DMS79 treated with DMSO at 0.1 percent for 48 hours (cell line): ENCODE measurements at places on chromosomes 12 and 14.
A peak's percentile ranks its signal among the peaks of the same experiment; 100 is the strongest.

- DNase-seq, result no peak
These were observed 22.2 kb downstream of the MMAB start for GRCh38 chr12:109551108-109551507.

GRCh38 chr12:43099691-43100163, 452.3 kb downstream of the ADAMTS20 start:
- DNase-seq, result no peak

DNA sequence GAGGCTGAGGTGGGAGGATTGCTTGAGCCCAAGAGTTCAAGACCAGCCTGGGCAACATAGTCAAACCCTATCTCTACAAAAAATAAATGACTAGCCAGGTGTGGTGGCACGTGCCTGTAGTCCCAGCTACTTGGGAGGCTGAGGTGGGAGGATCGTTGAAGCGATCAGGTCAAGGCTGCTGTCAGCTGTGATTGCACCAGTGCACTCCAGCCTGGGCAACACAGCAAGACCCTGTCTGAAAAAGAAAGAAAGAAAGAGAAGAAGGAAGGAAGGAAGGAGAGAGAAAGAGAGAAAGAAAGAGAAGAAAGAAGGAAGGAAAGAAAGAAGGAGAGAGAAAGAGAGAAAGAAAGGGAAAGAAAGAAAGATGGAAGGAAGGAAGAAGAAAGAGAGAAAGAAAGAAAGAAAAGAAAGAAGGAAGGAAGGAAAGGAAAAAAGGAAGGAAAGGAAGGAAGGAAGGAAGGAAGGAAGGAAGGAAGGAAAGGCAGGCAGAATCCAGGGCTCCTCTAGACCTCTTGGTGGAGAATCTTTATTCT, 71.5 kb upstream of the FBRSL1 start:
- DNase-seq, result no peak

GRCh38 chr12:11749943-11750690, 100.6 kb downstream of the ETV6 start:
- DNase-seq, result no peak

- DNase-seq, result no peak
These were observed 50.1 kb downstream of the ACTN1 start for GRCh38 chr14:68928770-68929550.

DNA sequence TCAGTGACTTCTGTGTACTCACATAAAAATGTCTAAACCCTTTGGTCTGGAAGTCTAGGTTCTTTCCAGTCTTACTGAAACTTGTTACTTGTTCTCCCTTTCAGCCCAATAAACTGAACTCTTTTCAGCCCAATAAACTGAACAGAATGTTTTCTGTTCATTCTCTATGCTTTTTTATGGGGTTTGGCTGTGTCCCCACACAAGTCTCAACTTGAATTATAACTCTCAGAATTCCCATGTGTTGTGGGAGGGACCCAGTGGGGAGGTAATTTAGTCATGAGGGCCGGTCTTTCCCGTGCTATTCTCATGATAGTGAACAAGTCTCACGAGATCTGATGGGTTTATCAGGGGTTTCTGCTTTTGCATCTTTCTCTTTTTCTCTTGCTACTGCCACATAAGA, 15.0 kb upstream of the NEDD1 start:
- DNase-seq, result no peak

DNA sequence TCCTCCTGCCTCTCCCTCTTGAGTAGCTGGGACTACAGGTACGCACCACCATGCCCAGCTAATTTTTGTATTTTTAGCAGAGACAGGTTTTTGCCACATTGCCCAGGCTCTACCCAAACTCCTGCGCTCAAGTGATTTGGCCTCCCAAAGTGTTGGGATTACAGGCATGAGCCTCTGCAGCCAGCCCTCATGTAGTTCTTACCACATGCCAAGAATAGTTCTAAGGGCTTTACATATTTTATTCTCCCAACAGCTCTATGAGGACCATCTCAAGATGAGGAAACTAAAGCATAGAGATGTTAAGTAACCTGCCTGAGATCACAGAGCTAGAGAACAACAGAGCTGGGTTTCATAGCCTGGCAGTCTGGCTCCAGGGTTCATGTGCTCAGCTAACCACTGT, 37.9 kb upstream of the ALDH2 start:
- no peak for DNase-seq

GRCh38 chr14:64363265-64363846, 24.8 kb upstream of the MTHFD1 start:
- DNase-seq, result no peak

GRCh38 chr12:69028941-69029729, 96.2 kb upstream of the CPM start:
- DNase-seq, result no peak

- no peak for DNase-seq
These were observed 113.6 kb upstream of the EEA1 start for GRCh38 chr12:93042684-93043083.

DNA sequence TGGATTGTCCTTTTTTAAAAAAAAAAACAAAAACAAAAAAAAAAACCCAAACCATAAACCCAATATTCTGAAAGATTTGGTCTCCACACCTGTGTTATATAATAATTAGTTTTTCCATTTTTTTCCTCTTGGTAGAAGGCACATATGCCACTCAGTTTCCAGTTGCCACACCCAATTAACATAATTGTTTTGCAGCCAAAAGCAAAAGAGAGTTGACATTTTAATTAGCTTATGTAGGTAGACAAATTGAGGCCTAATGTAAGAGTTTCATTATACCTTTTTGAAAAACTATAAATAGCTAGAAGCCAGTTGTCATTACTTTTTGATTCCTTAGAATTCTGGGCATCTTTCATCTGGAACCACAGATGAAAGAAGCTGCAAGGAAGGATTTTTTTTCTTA, 21.0 kb downstream of the PTPN11 start:
- no peak for DNase-seq

DNA sequence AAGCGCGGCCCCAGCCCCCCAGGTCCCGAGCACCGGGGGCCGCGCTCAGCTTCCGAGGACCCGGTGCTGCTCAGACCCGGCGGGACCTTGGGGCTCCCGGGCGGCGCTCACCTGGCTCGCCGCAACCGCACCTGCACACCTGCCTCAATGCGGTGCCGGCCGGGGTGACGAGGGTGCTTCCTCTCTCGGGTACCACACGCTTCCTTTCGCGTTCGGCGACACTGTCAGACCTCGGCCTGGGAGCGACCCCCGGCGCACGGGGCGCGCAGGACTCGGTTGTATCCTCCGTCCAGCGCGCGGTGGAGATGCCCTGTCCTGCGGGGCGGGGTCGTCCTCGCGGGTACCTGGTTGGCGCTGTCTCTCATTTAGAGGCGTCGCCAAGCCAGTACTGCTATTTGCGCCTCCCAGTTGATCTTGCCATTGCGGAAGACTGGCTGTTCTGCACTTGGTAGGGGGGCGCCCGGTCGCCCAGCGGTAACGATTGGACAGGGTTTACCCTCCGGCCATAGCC, 718 bp downstream of the PACS2 start:
- peak; percentile 59 for DNase-seq

DNA sequence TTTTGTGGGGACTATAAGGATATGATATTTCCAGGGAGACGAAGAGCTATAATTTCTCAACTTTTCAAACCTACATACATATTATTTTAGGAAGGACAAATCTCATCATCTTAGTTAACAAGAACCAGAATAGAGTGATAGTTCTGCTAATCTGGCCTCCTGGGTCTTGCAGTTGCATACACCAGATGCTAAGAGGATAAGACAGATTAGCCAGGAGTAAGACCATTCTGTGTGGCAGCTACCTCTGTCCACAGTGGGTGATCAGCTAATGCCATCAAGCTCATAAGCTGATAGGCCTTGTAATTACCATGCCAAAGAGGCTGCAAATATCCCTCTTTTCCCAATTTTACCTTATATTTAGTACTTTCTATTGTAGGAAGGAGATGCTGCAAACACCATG, 776.8 kb downstream of the NRXN3 start:
- DNase-seq, result no peak
